ENCODE measurements at places on chromosomes 6 and 20.
A peak's percentile ranks its signal among the peaks of the same experiment; 100 is the strongest.

- DNase-seq: no peak
Measured at GRCh38 chr20:46691196-46691595, 2.0 kb upstream of the TP53RK start.

DNA sequence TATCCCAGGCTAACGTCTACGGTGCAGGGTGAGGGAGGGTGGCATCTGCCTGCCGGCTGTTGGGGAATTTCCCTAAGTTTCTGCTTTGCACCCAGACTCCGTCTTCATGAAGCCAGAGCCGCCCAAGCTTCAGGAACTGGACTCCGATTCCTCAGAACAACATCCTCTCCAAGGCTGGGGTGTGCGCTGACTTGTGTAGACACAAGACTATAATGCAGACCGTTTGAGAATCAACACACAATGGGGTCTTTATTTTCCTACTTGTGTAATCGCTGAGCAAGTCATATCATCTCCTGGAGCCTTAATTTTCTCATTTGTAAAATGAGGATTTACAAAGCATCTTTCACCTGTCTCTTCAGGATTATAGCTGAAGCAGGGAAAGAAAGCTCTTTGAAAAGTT is 160.5 kb upstream of the AGPAT4 start:
- no peak for DNase-seq

GRCh38 chr6:31399589-31400466 is 3.6 kb upstream of the MICA start:
- peak; percentile 95 for DNase-seq

DNA sequence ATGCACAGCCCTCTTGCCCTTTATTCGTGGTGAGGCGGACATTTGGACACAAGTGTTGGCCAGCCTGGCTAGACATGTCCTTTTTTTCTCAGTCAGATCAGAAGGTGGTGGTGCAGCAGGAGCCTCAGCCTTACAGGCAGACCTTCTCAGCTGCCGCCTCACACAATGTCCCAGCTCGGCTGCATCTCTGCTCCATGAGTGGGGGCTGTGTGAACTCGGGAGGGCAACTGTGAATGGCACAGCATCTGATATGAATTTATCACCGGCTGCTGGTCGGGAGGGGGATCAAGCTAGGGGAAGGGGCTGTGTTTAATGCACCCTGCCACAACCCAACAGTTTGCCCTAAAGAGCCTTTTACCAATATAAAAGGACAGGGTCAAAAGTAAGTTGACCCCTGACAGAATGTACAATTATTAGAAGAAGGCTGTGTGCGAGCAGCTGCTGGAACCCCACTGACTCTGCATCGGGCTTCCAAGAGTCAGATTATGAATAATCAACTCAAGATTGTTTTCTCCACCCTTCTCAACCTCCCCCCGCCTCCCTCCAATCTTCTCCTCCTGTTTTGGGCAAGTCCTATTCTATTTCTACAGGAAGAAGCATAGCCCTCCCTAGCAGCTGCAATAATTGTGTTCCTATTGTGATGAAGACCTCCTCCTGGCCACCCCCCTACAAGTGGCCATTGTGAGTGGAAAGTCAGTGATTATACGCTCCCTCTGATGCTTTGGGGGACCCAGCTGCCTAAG is 245.2 kb downstream of the PKHD1 start:
- no peak for DNase-seq

GRCh38 chr6:156423075-156423474 is 354.1 kb upstream of the ARID1B start:
- no peak for DNase-seq

- DNase-seq: peak; percentile 79
Measured at GRCh38 chr20:381581-382290, 1.2 kb downstream of the TRIB3 start.

- DNase-seq: no peak
Measured at GRCh38 chr6:142784344-142784743, 160.6 kb downstream of the HIVEP2 start.

DNA sequence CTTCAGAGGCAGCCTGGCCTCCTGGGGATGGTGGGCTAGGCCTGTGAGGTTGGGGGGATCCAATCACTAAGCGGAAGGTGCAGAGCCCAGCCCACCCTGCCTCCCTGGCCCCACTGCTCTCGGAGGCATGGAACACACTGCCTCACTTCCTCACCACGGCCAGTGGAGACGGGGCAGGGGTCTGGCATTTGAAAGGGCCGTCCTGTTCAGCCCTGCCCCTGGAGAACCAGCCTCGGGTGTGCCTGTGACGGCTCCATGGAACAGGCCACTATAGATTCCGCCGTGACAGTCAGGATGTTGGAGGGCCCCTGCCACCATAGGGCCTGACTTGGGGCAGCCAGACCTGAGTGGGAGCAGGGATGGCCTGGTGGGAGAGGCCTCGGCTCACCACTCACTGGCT is 110.2 kb downstream of the DACT2 start:
- no peak for DNase-seq

DNA sequence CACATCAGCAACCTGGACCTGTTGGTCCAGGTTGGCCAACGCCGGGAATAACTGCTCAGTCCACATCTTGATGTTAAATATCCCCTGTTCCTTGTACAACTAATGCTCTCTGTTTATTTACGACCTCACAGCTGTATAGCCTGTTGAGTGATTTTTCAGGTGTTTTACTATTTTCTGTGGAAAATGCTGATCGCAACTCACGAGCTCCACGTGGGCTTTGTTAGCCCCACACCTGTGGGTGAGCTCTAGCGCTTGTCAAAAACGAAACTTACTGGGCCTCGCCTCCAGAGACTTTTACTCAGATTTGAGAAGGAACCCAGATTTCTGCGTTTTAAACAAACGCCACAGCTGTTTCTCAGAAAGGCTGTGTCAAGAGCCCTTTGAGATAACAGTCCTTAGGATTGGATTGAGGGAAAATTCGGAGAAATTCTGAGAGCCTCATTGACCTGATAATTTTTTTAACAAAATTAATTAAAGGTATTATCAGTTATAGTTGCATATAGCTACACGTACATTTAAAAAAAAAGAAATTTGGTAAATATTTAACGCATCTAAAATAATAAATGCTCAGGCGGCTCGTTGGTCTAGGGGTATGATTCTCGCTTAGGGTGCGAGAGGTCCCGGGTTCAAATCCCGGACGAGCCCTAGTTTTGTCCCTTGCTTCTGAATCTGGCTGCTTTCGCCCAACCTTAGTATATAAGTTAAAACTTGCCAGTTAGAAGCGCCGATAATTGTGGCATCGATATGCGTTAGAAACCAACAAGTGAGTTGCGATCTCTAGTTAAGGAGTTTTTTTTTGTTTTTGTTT is 16.7 kb downstream of the HMGN4 start:
- DNase-seq: peak; percentile 72

DNA sequence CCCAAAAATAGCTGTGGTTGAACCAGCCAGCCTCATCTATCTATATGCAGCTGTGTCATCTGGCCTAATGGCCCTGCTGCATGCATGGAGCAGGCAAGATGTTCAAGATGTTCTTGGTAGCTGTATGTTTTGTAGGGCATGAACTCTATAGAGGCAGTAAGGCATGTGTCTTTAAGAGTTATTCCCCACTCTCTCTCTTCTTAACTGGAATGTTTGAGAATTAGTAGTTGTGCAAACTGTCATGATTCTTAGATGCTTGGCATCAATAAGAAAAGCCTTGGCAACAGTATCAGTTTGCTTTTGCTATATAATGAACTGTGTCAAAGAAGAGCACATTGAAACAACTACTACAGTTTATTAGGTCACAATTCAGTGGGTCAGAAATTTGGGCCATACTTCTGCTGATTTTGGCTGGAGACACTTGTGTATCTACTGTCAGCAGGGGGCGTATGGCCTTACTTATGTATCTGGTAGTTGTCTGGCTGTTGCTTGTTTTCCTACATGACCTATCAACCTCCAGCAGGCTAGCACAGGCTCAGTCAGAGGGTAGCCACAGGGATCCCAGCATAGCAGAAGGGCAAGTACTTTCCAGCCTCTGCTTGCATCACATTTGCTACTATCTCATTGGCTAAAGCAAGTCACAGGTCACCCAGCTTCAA is 56.1 kb upstream of the LAMP5 start:
- no peak for DNase-seq

DNA sequence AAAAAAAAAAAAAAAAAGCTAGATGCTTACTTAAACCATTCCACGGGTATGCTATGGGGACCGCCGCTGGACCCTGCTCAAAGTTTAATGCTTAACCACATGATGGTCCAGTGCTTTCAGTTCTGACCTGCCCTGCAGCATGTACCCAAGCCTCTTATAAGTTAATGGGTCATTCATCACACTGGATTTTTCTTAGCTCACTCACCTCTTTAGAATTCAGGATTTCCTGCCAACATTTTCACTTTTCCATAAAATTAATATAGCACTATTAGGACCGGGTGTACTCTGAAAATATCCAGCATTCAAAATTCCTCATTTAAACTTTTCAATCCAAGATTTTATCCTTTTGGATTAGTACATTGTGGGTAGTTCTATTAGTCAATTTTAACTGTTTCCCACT is 140.8 kb downstream of the ALDH8A1 start:
- DNase-seq: no peak

GRCh38 chr6:4258733-4259132 is 123.4 kb upstream of the ECI2 start:
- no peak for DNase-seq

DNA sequence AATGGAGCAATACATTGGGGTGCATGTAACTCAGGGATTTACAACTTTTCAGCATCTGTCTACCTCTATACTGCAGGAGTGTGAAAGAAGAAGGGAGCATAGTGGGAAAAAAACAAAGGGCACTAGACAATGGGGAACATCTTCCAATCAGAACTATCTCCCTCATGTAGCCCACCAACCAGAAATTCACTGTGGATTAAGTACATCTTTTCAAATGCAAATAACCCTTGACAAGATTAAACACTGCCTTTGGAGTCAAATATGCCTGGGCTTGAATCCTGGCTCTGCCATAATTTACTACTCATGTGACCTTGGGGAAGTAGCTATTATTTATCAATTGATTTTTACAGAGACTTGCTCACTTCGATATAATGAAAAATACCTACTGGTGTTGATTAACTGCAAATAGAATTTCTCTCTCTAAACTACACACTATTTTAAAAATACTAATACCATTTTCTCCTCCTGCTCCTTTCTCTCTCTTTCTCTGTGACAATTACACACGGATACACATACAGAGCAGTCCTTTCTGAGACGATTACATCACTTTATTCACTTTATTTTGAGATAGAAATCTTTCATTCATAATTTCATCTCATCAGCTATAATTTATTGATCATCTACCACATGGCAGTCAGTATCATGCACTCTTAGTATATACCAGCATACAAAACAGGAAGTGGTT is 783.7 kb downstream of the FRK start:
- no peak for DNase-seq

DNA sequence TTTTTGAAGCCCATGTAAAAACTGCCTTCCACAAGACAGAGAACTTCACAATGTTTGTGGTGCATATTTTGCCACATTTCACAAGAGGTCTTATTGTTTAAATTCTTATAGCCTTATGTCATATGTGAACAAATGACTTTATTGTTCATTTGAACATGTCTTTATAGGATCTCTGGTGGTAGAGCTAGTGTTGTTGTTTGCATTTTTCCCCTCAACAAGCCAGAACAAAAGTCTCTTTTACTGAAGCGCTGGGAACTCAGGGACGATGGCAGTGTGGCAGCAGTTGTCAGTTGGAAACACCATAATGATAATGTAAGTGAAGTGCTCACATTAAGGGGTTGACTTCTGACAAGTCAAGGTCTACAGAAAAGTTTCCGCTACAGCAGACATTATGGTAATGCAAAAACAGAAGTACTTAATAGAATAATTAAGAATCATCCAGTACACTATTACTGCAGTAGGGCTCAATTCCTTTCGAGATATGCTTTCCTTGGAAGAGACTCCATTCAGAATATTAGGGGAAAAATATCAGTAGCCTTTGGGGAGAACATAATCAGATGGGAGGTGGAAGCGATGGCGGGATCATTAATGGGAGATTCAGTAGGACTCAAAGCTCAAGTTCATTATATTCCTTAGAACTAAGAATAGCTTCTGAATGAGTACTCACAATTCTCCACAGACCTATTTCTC is 180.0 kb downstream of the GJA10 start:
- DNase-seq: no peak

DNA sequence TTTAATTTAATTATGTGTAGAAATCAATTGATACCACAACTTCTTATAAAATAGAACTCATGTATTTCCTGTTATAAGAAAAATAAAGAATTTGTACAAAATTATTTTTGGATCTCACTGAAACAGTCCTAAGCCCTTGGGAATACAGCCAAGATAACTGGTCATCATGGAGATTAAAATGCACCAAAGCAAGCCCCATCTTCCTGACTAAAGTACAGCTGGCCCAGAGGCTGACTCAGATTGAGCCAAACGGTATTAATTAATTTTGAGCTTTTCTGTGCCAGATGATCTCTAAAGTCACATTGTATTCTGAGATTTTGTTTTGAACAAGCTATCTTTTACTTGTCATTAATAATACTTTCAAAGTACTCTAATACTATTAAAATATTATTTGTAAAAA is 978.5 kb downstream of the TBC1D32 start:
- DNase-seq: no peak

DNA sequence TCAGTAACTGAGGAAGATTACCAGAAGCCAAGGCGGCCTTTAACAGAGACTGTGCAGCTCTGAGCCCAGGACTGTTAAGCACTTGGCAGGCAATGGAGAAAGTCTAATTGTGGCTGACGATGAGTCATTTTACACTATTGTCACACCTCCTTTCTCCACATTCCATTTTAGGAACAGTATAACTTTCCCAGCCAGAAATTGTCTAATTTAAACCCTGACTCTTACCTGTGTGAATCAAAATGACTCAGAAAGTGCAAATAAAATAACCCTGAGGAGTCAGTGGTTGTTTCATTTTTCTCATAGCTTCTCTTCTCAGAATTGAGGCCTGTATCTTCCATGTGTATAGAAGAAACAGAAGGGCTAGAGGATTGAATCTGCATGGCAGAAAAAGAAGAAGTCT is 40.0 kb upstream of the OPN5 start:
- DNase-seq: no peak

DNA sequence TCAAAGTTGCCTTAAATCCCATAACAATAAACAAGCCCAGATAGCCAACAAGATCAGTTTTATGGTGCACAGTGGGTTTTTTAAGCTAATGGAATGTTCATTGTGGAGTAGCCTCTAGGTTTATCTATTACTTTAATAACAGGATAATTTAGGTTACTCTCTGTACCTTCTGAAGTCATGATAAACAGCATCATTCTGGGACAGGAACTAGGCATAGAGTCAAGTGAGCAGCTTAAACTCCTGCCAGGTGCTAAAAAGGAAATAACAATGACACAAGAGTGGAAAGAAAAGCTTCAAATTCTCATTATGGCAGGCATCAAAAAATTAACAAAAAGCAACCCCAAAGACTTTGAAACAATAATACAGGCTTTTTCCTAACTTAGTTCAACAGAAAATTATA is 228.8 kb downstream of the HACE1 start:
- no peak for DNase-seq

GRCh38 chr20:33443512-33444239 is at the start of gene SNTA1:
Gene SNTA1, minus strand, starts transcription at chr20:33443763. Its CDS starts 143 bp downstream, at chr20:33443620.
- DNase-seq: peak; percentile 85

DNA sequence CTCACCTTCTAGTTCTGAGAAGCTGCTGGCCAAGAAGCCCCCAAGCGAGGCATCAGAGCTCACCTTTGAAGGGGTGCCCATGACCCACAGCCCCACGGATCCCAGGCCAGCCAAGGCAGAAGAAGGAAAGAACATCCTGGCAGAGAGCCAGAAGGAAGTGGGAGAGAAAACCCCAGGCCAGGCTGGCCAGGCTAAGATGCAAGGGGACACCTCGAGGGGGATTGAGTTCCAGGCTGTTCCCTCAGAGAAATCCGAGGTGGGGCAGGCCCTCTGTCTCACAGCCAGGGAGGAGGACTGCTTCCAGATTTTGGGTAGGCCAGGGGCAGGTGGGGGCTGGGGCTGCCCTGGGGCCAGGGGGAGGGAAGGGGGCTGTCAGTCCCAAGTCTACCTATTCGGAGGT is 2.3 kb downstream of the MYLK2 start:
- DNase-seq: no peak

GRCh38 chr6:131998255-131998982 is 47.2 kb upstream of the CCN2 start:
- no peak for DNase-seq

Data from right forelimb (tissue), 1 donor.